ENCODE measurements at places on chromosomes 7 and 10.

GRCh38 chr7:107044347-107045194, at the start of gene PRKAR2B:
TSS of gene PRKAR2B (plus strand) at chr7:107044705. CDS start at chr7:107044908, 203 bp downstream.
- H3K4me3 ChIP-seq, result peak within 1 kb of the TSS; percentile 69
- H3K4me1 ChIP-seq, result peaks cover 14% of the 10 kb centered on the region
- peaks cover 3% of the 10 kb centered on the region for H3K27me3 ChIP-seq

DNA sequence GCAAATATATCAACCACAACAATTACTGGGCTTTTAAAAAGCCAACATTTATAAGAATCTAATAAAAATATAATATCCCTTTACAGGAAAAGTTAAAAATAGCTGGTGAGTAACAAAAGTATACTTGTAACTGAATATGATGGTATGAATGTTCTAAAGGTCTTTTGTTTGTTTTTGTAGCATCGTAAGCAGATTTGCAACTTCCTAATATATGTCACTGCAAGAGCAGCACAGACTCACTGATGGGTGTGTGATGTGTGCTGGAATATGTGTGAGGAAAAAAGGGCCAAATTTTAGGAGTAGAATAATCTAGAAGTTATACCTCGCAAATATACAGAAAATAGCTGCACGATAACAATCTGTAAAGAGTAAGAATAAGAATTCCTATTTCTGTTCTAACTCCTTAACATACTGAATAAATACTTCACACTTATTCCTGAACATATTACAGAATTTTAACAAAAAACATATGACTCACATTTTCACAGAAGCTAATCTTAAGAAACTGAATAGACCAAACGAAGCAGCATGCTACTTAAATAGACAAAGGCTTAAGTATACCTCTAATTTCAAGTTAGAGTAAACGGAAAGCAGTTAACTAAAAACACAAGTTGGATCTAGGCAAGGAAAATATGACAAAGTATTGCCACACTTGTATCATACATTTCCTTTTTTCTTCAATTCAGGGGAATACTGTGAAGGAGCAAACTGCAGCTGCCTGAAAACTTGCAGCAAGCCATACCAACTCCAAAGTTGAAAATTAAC, 9.6 kb downstream of the ETV1 start:
- no peaks in the 10 kb centered on the region for H3K36me3 ChIP-seq
- no peak for DNase-seq
- H3K4me3 ChIP-seq, result no peak overlapping the region
- no peaks in the 10 kb centered on the region for H3K27me3 ChIP-seq
- H3K27ac ChIP-seq, result no peak overlapping the region

GRCh38 chr10:5527332-5528200, 2.8 kb downstream of the CALML3 start:
- H3K4me1 ChIP-seq, result peaks cover 12% of the 10 kb centered on the region
- H3K27ac ChIP-seq, result no peak overlapping the region
- no peaks in the 10 kb centered on the region for H3K36me3 ChIP-seq
- DNase-seq, result no peak
- H3K27me3 ChIP-seq, result no peaks in the 10 kb centered on the region

DNA sequence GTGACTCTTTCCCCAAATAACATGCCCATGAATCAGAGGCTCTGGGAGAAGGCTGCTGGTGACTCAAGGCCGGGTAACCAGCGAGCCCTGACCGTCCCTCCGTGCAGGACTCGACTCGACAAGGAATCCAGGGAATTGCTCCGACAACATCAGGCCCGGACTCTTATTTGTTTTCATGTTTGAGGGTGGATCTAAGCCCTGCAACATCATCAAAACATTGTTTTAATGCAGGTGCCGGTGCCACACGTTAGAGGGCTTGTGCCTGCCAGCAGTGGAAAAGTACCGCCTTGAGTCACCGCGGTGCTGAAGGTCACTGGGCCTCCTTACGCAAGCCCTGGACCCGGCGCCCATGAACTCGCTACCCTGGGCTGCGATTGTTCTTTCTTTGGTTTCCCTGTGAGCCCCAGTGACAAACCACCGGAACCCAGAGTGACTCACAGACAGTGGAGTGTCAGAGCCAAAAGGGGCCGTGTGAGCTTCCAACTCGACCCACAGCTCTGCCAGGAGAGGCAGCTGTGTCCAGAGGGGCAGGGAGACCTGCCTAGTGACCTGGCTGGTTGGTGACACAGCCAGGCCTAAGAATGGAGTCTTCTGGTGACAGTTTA, 139.4 kb upstream of the SHH start:
- peak overlapping the region; percentile 28 for H3K27ac ChIP-seq
- no peaks in the 10 kb centered on the region for H3K27me3 ChIP-seq
- no peaks in the 10 kb centered on the region for H3K36me3 ChIP-seq
- DNase-seq, result peak; percentile 47
- H3K4me3 ChIP-seq, result no peak overlapping the region

DNA sequence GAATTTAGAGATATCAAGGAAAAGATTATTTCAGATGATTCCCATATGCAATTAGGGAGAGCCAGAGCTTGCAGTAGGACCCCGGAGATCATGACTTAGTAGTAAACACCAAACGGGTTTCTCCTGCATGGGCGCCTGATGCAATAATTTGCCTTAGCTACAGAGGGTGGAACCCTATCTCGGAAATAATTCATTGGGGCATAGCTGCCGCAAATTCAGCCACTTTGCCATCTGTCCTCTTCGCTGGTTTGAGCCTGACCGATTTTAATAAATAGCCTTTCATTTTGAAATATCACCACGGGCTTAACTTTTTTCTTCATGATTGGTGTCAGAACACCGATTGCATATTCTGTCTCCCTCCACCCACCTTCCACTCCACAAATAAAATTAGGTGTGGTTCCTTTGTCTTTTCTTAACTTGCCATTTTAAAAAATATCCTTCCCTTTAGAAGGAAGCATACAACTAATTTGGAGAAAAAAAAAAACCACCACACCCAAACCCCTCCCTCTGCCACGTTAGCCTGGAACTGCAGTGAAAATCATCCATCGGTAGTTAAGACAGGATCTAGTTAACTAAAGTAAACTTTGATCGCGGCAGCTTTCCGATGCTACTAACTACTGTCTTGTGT, 1.4 kb downstream of the GARS1 start:
- H3K4me1 ChIP-seq, result peaks cover 26% of the 10 kb centered on the region
- H3K36me3 ChIP-seq, result peaks cover 19% of the 10 kb centered on the region
- H3K4me3 ChIP-seq, result peak overlapping the region; percentile 99
- no peaks in the 10 kb centered on the region for H3K27me3 ChIP-seq
- peak overlapping the region; percentile 98 for H3K27ac ChIP-seq

DNA sequence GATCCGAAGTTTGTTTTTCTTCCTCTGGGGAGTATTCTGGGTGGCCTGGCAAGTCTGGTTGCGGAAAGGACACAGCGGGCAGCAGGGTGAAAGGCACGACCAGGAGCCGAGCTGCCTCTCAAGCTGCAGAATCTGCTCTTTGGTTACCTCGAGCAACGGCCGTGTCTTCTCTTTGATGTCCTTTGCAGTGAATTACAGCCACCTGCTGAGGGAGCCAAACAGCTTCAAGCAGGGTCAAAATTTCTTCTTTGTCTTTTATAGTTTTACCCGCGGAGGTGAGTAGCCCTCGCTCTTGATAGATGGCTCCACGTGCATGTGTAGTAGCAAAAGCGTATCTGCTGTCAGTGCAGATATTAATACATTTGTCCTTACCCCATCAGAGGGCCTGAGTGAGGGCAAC, 177.3 kb upstream of the MBL2 start:
- H3K36me3 ChIP-seq, result no peaks in the 10 kb centered on the region
- no peak for DNase-seq
- no peaks in the 10 kb centered on the region for H3K4me1 ChIP-seq

DNA sequence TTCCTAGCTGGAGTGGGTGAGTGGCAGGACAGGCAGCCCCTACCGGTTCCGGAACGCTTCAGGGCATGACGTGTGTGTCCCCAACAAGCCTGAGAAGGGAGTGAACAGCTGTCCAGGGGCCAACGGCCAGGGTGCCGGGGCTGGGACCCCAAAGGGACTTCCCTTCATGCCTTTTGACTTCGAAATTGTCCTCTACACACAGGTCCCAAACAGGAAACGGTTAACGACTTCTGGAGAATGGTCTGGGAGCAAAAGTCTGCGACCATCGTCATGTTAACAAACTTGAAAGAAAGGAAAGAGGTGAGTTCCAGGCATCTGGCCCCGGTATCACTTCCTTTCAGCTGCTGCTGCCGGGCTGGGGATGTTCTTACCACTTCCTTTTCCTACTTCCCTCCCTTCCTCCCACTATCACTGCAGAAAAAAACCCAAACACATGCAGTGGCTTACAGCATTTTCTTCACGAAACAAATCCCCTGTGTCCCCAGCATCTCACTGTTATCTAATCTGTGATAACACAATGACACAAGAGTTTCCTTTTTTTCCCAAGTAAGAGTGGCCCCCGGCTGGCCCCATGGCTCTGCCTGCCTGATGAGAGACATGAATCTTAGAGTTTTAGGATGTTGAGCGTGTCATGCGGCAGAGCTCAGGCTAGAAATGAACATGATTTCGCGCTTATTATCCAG, 63.2 kb downstream of the MKI67 start:
- no peaks in the 10 kb centered on the region for H3K27me3 ChIP-seq
- no peak for DNase-seq
- peak overlapping the region; percentile 58 for H3K27ac ChIP-seq
- no peaks in the 10 kb centered on the region for H3K4me1 ChIP-seq
- H3K4me3 ChIP-seq, result no peak overlapping the region

- no peaks in the 10 kb centered on the region for H3K27me3 ChIP-seq
- H3K4me1 ChIP-seq, result peaks cover 48% of the 10 kb centered on the region
- peak overlapping the region; percentile 60 for H3K27ac ChIP-seq
- H3K36me3 ChIP-seq, result peaks cover 9% of the 10 kb centered on the region
These were observed 96.9 kb downstream of the HIPK2 start for GRCh38 chr7:139680676-139681462.

DNA sequence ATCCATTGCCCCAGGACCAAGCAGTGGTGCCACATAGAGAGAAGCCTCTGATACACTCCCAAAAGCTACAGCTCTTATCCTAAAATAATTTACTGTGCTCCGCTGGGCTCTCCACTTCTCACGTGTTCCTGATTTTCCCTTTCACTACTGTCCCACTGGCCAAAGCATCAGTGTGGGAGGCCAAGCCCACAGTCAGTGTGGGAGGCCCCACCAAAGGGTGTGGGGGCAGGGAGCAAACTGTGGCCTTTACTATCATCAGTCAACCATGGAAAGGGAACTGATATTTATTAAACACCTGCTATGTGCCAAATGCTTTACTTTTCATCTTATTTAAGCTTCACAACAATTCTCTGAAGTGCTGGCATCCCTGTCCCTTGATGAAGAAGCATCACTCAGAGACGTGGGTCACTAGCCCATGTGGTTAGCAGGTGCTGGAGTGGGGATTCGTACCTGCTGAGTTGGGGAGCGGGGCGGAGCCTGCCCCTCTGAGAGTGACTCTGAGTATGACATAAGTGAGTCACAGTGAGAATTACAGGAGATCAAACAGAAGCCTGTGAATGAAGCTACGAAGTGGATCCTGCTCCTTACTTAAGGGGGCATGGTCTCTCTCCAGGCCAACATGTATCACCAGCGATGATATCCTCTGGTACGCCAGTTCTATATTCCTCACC, 50.4 kb downstream of the PYROXD2 start:
- no peak for DNase-seq
- H3K4me1 ChIP-seq, result no peaks in the 10 kb centered on the region
- H3K27ac ChIP-seq, result no peak overlapping the region
- H3K4me3 ChIP-seq, result no peak overlapping the region
- no peaks in the 10 kb centered on the region for H3K36me3 ChIP-seq
- H3K27me3 ChIP-seq, result no peaks in the 10 kb centered on the region

- no peak overlapping the region for H3K4me3 ChIP-seq
- H3K4me1 ChIP-seq, result no peaks in the 10 kb centered on the region
- no peak overlapping the region for H3K27ac ChIP-seq
These were observed 31.1 kb upstream of the RHEB start for GRCh38 chr7:151550656-151551286.

DNA sequence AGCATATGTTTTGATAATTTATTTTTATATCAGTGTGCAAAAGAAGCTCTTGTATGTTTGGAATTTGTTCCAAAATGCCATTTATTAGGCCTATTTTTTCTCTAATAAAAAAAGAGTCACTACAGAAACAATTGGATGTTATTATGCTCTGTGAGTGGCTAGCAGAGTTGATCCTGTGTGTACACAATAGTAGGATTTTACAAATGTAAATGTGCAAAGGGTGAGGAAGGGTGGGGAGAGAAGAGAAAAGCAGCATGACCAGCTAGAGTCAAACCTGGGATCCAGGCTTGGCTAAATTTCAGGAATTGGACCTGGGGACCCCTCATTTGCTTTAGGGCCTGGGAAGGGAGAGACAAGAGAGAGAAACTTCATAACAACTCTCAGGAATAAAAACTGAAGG, 32.5 kb downstream of the SEMA3A start:
- H3K4me3 ChIP-seq, result no peak overlapping the region
- H3K27ac ChIP-seq, result no peak overlapping the region
- H3K27me3 ChIP-seq, result no peaks in the 10 kb centered on the region
- no peak for DNase-seq
- H3K4me1 ChIP-seq, result no peaks in the 10 kb centered on the region

DNA sequence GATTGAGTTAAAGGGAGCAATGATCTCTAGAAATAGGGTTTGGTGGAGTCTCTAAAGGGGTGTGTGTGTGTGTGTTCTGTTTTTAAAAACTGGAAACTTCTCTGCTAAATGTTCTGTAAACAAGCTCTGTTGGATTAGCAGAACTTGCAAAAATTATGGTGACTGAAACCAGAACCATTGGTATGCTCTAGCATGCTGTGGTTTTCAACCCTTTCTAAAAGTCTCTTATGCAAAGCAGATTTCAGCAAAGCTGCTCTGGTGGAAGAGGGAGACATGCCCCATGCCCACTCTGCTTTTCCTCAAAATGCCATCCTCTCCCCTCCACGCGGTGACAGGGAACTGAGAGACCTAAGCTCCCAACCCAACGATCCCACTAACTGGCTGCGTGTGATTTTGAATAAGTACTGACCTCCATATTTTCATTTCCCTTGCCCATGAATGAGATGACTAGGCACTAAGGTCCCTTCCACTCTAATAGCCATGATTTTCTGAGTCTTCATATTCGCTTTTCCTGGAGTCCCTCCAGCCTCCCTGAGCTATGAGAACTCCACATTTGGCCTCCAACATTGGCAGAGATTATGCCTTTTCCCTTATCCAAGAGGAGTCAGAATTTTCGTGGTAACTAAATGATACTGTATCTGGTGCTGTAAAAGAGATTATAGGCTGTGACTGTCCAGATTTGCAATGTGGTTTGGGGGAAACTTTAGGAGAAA, 117.3 kb upstream of the PALS2 start:
- H3K36me3 ChIP-seq, result no peaks in the 10 kb centered on the region
- no peak for DNase-seq
- H3K4me1 ChIP-seq, result peaks cover 22% of the 10 kb centered on the region
- no peak overlapping the region for H3K4me3 ChIP-seq
- H3K27ac ChIP-seq, result no peak overlapping the region

DNA sequence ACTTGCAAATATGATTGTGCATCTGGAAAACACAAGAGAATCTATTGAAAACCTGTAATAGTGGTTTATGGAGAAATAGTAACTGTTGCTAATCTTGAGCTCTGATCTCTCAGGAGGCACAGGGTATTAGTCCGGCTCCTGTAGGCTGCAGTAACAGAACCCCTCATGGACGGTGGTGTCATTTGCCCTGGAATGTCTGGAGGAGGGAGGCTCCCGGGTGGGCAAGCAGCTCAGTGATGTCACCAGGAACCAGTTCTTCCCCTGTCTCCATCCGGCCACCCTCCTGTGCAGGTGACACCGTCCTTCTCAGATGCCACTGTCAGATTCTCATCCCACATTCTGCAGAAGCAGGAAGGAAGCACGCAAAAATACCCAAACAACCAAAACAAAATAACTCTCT, 29.3 kb downstream of the INPP5A start:
- H3K4me3 ChIP-seq, result no peak overlapping the region
- H3K27ac ChIP-seq, result no peak overlapping the region

All from gastrocnemius medialis (tissue), 4 donors.